ENCODE measurements at places on chromosomes 6 and 20.

GRCh38 chr6:109166673-109167072 lies 71.4 kb downstream of the CEP57L1 start:
- DNase-seq = no peak

DNA sequence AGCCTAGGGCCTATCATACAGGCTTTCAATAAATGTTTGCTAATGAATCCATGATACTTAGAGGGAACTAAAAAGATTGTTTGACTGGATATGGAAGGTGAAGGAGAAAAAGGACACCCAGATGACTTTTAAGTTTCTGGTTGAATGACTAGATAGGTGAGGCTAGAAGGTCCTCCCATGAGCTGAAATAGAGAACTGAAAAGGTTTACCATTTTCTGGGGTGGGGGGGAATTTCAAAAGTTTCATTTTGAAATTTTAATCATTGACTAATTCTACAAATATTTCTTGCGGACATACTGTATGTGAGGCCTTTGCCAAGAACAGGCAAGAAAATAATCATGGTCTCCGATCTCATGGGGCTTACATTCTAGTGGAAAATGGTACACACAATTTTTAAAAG lies 17.9 kb upstream of the ZBTB2 start:
- no peak for DNase-seq

DNA sequence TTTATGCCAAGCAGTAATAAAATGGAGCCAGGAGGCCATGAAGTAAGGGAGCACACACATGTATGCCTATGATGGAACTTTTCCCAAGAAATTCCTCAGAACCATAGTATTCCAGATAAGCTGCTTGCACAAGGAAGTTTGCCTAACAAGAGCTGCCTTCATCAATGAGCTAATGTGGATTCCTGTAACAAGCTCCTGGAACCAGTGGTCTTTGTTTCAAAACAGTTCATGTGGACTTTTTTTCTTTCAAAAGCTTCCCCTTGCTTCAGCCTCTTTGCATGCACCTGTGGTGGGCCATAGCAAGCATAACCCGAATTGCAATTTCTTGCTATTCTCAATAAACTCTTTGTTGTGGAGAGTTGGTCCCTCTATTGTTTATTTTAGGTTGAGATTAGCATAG lies 359.6 kb downstream of the UTRN start:
- no peak for DNase-seq

- DNase-seq = no peak
Observed at GRCh38 chr6:12298017-12298978, 8.1 kb downstream of the EDN1 start.

DNA sequence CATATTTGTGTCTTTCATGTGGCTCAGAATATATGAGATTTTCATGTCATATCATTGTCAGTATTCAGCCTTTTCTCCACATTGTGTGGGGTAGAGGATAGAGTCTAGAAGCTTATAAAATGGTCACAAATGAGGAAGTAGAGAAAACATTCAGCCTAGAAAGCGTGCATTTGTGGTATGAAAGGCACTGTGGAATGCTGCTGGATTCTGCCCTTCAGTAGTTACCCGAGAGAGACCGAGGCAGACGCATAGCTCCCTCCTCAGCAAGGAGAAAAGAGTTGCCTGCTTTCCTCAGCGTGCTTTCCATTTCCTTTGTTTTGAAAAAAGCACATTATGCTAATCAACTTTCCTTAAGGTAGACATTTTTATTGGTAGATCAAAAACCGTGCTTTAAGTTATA lies 28.7 kb downstream of the MYB start:
- peak; percentile 69 for DNase-seq

DNA sequence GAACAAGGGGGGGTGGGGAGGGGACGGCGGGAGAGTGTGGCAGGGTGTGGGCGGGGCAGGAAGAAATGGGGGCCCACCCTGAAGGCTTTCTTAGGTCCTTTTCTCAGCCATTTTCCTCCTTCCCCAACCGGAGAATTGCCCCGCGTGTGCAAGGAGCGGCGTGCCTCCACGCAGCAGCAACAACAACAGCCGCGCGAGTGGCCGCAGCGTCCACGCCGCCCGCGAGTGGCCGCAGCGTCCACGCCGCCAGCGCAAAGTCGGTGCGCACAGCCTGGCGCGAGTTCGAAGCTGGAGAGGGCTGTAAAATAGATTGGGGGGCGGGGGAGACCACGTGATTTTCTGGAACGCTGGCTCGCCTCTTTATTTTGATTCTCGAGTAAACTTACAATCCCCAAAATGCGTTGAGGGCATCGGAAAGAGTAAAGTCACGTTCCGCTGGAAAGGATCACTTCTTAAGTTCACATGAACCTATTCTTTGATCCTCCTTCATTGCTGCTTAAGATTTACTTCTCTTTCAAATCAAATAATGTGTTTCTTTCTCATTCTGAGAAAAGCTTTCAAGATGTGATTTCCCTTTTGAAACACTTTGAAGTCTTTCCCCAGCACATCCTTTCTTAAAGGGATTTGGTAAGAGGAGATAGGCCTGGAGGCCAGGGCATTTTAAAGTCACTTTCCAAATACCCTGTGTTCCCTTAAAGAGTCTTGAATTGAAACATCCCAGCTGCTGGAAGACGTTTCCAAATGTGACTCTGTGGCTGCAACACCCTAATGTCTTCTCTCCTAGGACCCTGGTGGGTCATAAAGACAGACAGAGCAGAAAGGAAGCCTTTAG lies 66.7 kb upstream of the ZNF217 start:
- peak; percentile 20 for DNase-seq

DNA sequence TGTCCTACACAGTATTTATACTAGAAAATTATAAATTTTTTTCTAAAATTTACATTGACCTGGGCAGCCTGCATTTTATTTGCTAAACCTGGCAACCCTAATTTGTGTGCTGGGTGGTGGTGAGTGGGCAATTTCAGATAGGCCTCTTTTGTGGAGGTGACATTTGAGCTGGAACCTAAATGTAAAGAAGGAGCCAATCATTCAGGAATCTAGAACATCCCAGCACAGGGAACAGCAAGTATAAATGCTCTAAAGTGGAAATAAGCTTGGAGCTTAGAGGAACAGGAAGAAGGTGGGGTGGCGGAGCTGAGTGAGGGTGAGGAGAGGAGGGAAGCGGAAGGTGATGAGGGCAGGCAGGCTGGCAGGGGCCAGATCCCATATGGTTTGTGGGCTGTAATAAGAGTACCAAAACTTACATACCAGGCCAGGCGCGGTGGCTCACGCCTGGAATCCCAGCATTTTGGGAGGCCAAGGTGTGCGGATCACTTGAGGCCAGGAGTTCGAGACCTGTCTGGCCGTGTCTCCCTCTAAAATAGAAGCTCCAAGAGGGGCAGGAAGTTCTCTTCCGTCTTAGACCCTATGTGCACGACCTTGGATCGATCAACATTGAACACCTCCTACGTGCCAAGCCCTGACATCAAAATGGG lies 549 bp upstream of the CSE1L start:
- peak; percentile 76 for DNase-seq

GRCh38 chr20:25050082-25050481 lies 7.9 kb downstream of the ACSS1 start:
- no peak for DNase-seq

GRCh38 chr6:50272611-50273010 lies 222.9 kb upstream of the DEFB112 start:
- no peak for DNase-seq

- no peak for DNase-seq
Observed at GRCh38 chr6:95087394-95088097, 489.8 kb upstream of the MANEA start.

GRCh38 chr6:27605401-27606342 lies 132.8 kb upstream of the ZNF184 start:
- DNase-seq = no peak

DNA sequence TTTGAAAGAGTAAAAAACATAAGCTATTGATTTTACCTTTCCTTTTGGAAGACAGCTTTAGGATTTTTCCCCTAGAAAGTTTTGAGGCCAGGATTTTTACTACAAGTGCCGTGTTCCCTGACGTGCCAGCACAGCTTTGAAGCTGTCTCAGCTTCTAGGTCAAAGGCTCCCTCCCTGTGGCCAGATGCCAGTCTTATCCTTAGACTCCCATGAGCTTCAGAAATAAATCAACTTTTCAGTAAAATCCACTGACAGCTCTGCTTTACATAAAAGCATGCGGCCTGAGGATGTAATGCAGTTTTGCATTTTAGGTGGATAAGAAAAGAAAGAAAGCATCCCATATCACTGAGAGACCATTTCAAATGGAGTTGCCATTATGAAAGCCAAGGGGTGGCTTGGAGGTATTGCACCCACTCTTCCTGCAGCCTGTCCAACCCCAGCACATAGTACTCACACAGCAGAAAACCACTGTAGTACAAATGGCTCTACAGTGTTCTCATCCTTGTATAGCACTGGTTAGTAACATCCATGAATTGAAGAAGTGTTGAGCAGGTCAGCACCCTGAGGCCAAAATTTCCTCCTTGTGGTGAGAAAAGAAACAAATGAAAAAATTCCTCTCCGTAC lies 15.2 kb upstream of the ATXN1 start:
- DNase-seq = no peak

DNA sequence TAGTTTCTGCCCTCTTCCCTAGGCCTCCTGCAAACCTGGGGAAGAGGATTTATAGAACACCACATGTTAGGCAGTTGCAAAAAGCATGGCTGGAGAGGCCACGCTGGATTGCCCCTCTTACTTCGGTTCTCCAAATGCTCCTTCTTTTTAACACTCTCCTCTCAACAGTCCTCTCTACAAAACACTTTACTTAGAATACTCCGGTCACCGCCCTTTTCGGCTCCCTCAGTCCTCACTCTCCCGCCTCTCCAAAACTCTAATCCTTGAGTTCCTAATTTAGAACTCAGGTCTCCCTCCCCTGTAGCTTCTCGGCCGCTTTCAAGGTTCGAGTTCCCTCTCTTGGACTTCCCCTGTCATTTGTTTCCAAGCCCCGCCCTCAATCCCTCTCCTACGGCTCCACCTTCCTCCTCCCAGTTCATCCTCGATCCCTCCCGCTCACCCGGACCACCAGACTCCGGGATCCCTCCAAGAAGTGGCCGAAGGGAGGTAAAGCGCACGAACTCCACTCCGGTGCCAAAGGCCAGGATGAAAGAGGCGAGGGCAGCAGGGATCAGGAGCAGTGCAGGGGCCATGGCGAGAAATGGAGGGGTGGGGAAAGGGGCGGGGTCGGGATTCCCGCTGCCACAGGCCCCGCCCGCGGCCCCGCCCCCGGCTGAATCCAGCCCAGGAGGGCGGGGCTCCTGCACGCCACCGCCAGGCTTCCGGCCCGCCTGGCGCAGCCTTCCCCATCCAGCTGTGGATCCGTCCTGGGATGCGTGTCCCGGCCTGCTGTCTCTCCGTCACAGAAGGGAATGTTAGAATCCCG lies at the start of gene NRM:
Gene NRM, minus strand, starts transcription at position 582 of the 805 bp plus-strand sequence. Its CDS starts 10 bp downstream, at position 572.
- DNase-seq = peak; percentile 88

DNA sequence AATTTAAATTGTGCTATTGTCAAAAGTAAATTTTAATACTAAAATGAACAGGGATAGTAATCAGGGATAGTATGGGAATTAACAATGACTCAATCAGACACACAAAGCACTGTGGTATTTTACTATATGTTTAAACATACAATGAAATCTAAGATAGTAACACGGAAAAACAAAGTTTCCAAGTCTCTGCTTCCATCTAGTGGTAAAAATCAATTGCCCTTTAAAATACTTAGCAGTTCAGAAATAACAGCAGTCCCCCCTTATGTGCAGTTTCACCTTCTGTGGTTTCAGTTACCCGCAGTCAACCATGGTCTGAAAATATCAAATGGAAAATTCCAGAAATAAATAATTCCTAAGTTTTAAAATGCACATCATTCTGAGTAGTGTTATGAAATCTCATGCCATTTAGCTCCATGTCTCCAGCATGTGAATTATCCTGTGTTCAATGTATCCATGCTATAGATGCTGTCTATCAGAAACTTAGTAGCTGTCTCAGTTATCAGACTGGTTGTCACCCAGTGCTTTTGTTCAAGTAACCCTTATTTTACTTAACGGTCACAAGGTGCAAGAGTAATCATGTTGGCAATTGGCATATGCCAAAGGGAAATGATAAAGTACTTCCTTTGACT lies 58.5 kb downstream of the AHI1 start:
- DNase-seq = peak; percentile 33

DNA sequence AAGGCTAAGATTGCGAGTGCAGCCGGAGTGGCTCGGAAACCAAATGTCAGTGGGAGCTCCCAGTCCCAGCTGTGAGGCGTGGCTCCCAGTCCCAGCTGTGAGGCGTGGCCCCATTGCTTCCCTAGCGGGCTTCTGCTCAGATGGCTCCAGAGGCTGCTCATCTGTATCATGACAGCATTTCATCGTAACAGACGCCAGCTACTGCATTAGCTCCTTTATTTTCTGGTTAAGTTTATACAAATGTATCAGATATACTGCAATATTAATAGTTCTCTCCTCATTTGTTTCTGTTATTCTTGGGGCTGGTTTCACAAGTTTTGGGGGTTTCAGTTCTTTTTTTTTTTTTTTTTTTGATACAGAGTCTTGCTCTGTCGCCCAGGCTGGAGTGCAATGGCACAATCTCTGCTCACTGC lies 34.7 kb upstream of the TBXT start:
- peak; percentile 45 for DNase-seq

GRCh38 chr6:38646166-38646878 lies 6.6 kb upstream of the BTBD9 start:
- no peak for DNase-seq

DNA sequence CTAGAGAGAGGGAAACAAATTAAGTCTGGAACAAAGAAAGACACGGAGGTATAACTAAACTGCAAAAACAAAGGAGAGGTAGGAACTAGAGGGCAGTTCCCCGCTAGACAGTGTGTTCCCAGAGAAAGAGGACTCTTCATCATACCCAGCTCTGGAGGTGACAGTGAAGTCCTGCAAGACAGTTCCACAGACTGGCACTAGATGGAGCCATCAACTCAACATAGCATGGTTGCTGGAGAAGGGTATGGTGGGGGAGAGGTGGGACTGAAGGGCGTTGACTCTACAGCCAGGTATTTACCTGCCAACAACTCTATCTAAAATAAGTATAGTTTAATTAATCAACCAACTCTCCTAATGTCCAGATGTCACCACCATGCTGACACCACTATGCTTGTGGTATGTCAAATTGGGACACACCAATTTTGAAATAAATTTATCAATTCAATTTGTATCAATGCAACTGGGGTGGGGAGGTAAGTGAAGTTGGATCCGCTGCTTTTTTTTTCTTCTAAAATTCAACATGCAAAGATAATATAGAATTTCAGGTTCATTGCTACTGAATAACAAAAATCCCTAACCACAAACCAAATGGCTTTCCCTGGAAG lies 9.7 kb downstream of the BACH2 start:
- DNase-seq = peak; percentile 54

DNA sequence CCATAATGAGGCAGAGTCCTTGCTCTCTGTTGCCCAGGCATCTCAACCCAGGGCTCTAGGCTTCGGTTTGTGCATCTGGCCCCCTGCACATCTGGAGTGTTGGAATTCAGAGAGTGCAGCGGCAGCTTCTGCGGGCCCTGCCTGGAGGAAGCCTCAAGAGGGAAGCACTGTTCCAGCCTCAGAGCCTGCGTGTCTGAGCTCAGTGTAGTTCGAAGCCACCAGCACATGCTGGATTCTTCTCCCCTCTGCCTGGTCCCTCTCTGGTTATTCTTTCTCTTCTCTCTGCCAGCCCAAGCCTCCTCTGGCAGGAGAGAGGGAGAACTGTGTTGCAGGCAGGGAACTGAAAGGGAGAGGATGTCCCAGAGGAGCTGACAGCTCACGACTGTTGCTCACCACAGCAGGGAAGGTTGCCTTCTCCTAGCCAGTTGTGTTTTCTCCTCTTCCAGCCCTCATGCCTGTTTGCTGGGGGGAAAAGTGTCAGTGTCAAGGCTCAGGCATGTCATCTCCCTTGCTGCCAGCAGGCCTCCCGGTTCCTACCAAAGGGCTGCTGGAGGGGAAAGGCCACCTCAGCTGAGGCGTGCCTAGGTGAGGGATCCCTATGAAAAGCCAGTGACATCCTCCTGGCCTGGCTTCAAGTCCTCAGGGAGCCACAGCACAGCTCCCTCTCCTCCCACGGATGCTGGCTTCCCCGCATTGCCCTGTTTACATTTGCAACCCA lies 126.0 kb upstream of the LRFN2 start:
- no peak for DNase-seq

Data from inflammatory macrophage (primary cell).